ENCODE measurements at places on chromosomes 2 and 18.

- no peak for ATAC-seq
These were observed 660.7 kb upstream of the CNTNAP5 start for GRCh38 chr2:123364243-123364896.

- ATAC-seq: no peak
These were observed 14.6 kb upstream of the DSG2 start for GRCh38 chr18:31483396-31483795.

- no peak for ATAC-seq
These were observed 243.5 kb downstream of the GBX2 start for GRCh38 chr2:235924675-235925063.

DNA sequence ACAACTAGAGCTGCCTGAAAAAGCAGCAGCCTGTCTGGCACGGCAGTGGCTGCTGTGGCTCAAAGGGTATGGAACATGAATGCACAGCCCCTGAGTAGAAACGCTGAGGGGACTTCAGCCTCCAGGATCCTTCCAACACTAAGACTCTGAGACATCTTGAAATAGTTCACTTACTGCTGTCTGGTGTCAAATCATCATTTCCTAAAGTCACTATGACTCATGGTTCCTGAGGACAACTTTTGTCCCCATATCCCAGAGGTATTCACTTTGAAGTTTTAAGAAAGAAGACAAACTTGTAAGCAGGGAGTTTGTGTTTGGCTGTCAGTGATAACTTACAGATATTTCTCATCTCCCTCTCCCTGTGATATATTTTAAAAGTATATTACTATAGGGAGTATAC is 33.3 kb upstream of the NEB start:
- ATAC-seq: peak; percentile 16
